ENCODE measurements at places on chromosomes 3 and 15.
A peak's percentile ranks its signal among the peaks of the same experiment; 100 is the strongest.

DNA sequence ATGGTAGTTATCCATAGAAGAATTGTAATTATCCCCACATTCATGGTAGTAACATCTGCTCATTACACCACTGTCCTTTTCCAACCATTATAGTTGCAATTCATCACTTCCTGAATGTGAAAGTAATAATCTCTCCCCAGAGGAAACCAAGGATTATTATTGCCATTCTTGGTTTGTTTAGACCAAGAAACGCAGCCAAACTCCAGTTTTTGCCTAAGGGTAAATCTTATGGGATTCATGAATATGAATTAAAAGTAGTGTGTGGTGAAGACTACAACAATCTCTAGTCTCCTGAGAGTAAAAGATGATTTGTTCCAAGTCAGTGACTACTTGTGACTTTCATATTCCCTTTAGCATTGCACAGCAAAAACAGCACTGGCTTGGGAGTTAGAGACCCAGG, 45.7 kb upstream of the ABI3BP start:
- H3K4me3 ChIP-seq = no peak overlapping the region
- DNase-seq = no peak
- no peaks in the 10 kb centered on the region for H3K4me1 ChIP-seq
- H3K36me3 ChIP-seq = no peaks in the 10 kb centered on the region
- H3K27me3 ChIP-seq = peaks cover 13% of the 10 kb centered on the region

DNA sequence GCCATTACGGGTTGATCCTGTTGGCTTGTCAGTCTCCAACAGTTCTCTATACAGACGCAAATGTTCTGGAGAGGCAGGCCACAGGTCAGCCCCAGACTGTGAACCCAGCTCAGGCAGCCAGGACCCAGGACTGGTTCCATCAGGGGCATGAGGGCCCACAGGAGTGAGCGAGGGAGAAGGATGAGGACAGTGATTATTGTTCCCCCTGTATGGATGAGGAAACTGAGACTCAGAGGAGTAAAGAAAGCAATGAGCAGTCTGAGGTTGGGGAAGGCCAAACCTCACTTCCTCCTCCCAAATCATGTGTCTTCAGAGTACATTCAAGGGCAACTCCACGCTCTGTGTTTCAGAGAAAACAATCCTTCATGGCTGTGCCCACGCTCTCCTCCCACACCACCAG, 121.9 kb downstream of the RPLP1 start:
- H3K27ac ChIP-seq = peak overlapping the region; percentile 89
- peaks cover 42% of the 10 kb centered on the region for H3K4me1 ChIP-seq
- H3K27me3 ChIP-seq = peaks cover 5% of the 10 kb centered on the region
- peak; percentile 51 for DNase-seq
- no peak overlapping the region for H3K4me3 ChIP-seq
- no peaks in the 10 kb centered on the region for H3K36me3 ChIP-seq

DNA sequence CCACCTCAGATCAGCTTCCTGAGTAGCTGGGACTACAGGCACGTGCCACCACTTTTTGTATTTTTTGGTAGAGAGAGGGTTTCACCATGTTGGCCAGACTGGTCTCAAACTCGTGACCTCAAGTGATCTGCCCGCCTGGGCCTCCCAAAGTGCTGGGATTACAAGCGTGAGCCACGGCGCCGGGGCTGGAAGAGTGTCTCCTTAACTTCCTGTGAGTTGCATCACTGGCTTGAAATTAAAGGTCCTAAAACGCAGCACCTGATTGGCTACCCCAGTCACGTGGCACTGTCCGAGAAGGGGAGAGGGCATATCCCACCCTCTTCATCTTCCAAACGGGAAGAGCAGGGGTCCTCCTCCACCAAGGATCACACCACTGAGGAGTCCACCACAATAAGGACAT, 5.5 kb upstream of the FAM174B start:
- H3K4me3 ChIP-seq = no peak overlapping the region
- no peak overlapping the region for H3K27ac ChIP-seq
- H3K4me1 ChIP-seq = peaks cover 26% of the 10 kb centered on the region
- no peaks in the 10 kb centered on the region for H3K36me3 ChIP-seq
- DNase-seq = no peak
- peaks cover 19% of the 10 kb centered on the region for H3K27me3 ChIP-seq

DNA sequence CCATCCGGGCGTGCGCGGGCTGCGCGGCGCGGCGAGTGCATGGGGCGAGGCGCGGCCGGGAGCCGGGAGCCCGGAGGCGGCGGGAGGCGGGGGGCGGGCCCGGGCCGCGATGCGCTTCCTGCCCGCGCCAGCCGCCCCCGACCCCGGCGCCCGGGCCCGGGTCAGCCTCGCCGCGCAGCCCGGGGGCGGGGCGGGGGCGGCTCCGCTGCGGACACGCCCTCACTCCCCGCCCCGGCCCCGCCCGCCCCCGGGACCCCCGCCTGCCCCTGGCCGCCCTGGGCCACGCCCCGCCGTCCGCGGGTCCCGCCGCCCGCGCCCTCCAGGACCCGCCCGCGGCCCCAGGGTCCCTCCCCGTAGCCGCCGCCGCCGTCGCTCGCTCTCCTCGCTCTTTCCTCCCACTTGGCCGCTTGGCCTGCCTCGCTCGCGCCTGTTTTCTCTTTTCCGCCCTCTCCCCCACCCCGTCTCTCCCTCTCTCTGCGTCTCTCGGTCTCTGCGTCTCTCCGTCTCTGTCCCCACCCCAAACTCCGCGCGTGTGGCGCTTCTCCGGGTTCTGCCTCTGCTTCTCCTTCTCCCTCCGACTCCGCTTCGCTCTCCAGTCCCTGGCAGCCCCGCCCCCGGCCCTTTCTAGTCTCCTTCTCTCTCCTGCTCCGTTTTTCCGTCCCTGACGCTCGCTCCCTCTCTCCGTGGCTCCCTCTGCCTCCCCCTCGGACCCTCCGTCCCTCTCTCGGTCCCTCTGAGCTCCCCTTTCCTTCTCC, at the start of gene PLXND1:
Gene PLXND1, minus strand, starts transcription at position 41 of the 755 bp plus-strand sequence. Its CDS starts 37 bp downstream, at position 4.
- H3K4me1 ChIP-seq = peaks cover 19% of the 10 kb centered on the region
- H3K27me3 ChIP-seq = peaks cover 36% of the 10 kb centered on the region
- peak within 1 kb of the TSS; percentile 83 for H3K27ac ChIP-seq
- no peaks in the 10 kb centered on the region for H3K36me3 ChIP-seq
- peak; percentile 64 for DNase-seq
- H3K4me3 ChIP-seq = peak within 1 kb of the TSS; percentile 77

DNA sequence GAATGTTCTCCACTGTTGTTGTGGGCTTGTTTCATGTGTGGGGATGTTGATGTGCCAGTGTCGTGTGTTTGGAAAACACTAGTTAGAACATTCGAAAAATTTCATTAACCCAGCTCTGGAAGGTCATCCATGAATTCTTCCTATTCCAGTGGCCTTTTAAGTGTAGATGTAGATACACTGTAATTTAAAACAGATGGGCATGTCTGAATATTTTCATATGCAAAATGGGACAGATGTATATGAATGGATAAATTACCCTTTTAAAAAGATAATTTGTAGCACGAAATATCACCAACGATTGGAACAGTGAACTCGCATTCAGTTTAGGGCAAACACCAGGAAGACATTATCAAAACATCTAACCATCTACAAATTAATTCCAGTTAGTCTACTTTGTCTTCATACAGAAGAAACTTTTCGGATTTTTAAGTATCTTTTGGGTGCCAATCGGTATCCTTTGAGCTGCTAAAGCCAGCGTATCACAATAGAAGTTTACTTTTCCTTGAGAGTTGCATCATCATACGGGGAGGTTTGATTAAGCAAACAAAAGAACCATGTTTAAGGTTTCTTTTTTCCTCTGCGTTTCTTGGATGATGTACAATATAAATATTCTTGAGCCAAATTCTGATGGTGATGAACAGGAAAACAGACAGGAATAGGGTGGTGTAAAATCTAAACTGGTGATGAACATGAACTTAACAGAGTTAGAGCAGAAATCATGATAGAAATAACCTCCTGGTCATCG, 528.1 kb downstream of the FOXP1 start:
- no peak for DNase-seq
- no peak overlapping the region for H3K27ac ChIP-seq
- H3K36me3 ChIP-seq = peaks cover 73% of the 10 kb centered on the region
- no peaks in the 10 kb centered on the region for H3K27me3 ChIP-seq
- H3K4me1 ChIP-seq = peaks cover 98% of the 10 kb centered on the region

GRCh38 chr3:59153648-59154047, 103.8 kb upstream of the CFAP20DC start:
- H3K4me1 ChIP-seq = no peaks in the 10 kb centered on the region
- H3K27me3 ChIP-seq = peaks cover 33% of the 10 kb centered on the region
- no peak overlapping the region for H3K4me3 ChIP-seq
- no peak for DNase-seq

- H3K27ac ChIP-seq = peak overlapping the region; percentile 74
- peaks cover 31% of the 10 kb centered on the region for H3K4me1 ChIP-seq
- no peaks in the 10 kb centered on the region for H3K36me3 ChIP-seq
These were observed 23.5 kb upstream of the TSC22D2 start for GRCh38 chr3:150384296-150385212.

DNA sequence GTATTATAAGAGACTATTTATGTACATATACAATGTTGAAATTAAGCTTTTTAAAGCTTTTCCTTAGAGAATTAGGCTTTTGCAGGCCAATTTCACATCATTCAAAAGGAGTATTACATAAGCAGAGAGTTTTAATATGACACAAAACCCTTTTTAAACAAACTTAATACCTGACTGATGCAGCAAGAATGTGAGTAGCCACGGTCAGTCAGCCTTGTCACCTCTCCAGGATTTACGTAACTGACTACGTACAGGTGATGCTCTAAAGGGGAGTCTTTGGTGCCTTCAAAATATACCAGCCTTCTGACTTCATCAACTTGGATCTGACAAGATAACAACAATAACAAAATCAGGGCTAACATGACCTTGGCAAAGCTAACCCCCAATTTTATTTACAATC, 44.2 kb upstream of the IGDCC4 start:
- H3K4me3 ChIP-seq = no peak overlapping the region
- H3K4me1 ChIP-seq = peaks cover 2% of the 10 kb centered on the region
- H3K36me3 ChIP-seq = peaks cover 88% of the 10 kb centered on the region

DNA sequence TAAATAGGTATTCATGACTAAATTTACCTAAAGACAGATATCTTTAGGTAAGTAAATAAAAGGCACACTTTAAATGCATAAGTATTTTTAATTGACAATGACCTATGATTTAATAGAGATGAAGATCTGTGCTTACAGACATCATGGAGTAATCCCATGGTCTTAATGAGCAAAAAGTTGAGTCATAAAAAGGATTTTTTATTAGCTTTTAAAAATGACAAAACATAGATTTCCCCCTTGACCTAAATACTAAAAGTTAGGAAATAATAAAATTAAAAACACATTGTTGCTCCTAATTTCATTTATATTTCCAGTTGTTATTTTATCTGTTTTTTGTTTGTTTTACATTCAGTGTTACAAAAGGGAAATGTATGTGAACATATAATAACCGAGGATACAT, 1005.7 kb downstream of the ROBO1 start:
- H3K4me1 ChIP-seq = no peaks in the 10 kb centered on the region
- no peak for DNase-seq
- H3K27ac ChIP-seq = no peak overlapping the region

- H3K27ac ChIP-seq = no peak overlapping the region
- no peaks in the 10 kb centered on the region for H3K36me3 ChIP-seq
These were observed 72.3 kb upstream of the GAP43 start for GRCh38 chr3:115551016-115551415.

GRCh38 chr15:38059665-38060064, 125.2 kb downstream of the TMCO5A start:
- no peak overlapping the region for H3K27ac ChIP-seq
- no peaks in the 10 kb centered on the region for H3K36me3 ChIP-seq
- no peak overlapping the region for H3K4me3 ChIP-seq
- H3K27me3 ChIP-seq = peaks cover 41% of the 10 kb centered on the region
- H3K4me1 ChIP-seq = peaks cover 17% of the 10 kb centered on the region

DNA sequence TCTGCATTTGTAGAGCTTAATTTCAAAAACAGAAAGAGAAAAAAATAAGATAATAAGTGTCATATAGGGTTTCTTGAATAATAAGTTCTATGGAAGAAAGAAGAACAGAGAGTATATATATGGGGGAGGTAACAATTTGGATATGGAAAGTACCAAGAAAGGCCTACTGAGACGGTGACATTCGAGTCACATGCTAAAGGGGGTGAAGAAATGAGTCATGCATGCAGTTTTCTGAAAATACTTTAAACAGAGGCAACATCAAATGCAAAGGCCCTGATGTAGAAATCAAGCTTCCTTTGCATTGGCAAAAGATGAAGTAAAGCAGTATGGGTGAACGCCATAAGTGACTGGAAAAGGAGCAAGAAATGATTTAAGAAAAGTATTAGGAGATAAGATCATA, 371.6 kb upstream of the ZNF385D start:
- no peaks in the 10 kb centered on the region for H3K27me3 ChIP-seq
- H3K36me3 ChIP-seq = no peaks in the 10 kb centered on the region
- H3K4me3 ChIP-seq = no peak overlapping the region
- H3K4me1 ChIP-seq = no peaks in the 10 kb centered on the region
- no peak for DNase-seq

DNA sequence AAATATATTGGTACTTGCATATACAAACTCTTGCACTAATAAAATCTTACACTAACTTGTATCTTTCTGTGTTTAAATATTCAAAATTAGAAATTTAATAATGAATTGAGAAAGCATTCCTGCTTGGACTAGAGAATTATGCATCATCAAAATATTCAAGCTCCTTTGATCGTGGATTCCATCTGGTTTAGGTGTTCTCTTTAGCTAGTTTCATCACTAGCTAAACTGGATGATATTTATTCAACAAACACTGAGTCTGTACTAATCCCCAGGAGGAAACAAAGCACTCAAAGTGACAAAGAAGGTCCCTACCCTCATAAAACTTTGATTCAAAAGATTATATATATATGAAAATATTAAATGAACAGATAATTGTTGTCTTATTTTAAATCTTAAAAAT, 1360.9 kb upstream of the ALCAM start:
- H3K4me3 ChIP-seq = no peak overlapping the region
- no peaks in the 10 kb centered on the region for H3K27me3 ChIP-seq
- H3K36me3 ChIP-seq = no peaks in the 10 kb centered on the region
- H3K4me1 ChIP-seq = no peaks in the 10 kb centered on the region

- no peak overlapping the region for H3K4me3 ChIP-seq
- no peak for DNase-seq
These were observed 11.3 kb downstream of the STAB1 start for GRCh38 chr3:52506266-52506966.

GRCh38 chr3:117035745-117036144, 326.2 kb downstream of the TUSC7 start:
- no peak overlapping the region for H3K27ac ChIP-seq
- H3K4me1 ChIP-seq = no peaks in the 10 kb centered on the region
- H3K4me3 ChIP-seq = no peak overlapping the region
- no peaks in the 10 kb centered on the region for H3K27me3 ChIP-seq
- no peak for DNase-seq
- no peaks in the 10 kb centered on the region for H3K36me3 ChIP-seq

DNA sequence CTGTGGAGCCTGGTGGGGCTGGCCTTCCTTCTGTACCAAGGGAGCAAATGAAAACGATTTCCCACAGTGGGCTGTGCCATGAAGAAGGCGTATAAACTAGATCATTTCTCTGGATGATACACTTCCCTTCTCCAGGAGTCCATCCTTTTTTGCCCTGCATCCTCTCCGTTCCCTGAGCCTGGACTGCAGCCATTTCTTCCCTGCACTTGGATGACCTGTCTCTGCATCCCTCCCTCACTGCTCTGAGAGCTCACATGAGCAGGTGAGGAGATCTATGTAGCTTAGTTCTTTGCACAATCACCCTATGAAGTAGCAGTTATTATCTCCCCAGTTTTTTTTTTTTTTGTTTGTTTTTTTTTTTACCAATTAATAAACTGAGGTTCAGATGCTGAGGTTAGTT, 46.7 kb downstream of the IQSEC1 start:
- no peaks in the 10 kb centered on the region for H3K36me3 ChIP-seq
- H3K4me1 ChIP-seq = peaks cover 2% of the 10 kb centered on the region
- no peak overlapping the region for H3K4me3 ChIP-seq
- DNase-seq = no peak
- no peaks in the 10 kb centered on the region for H3K27me3 ChIP-seq
